HT-29 (cell line): ENCODE measurements at places on chromosomes 5 and 9.

DNA sequence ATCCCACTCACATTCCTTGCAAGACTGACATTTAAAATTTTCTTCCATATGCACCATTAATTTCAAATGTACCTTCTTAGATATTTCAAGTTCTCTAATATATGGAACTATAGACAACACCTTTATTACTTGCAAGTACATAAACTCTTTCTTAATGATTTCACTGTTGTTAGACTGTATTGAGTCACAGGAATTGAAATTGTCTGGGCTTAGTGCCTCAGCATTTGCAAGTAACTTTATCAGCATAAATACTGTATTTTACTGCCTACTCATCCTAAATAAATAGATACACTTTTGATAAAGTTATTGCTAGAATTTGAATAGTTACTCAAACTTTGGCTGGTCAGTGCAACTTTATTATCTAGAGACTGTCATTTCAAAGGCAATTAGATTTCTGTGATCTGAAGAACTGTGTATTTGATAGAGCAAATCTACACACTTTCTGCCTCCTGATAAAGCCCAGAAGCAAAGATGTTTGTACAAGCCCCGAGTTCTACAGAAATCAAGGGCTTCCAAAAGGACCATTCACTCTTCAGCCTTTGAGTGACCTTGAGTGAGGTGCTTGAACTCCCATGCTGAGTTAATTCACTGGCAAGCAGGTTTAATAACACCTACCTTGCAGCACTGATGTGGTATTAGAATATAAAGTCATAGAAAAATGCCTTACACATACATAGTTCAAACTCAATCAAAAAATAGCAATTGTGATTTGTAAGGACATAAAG is 91.6 kb downstream of the COX7C start:
- no peak for DNase-seq

- no peak for DNase-seq
Measured at GRCh38 chr5:139669662-139670368, 21.7 kb downstream of the CXXC5 start.

GRCh38 chr9:131523451-131524435 is 7.3 kb downstream of the UCK1 start:
- DNase-seq: no peak

GRCh38 chr5:168064933-168065622 is 226.4 kb upstream of the WWC1 start:
- no peak for DNase-seq

GRCh38 chr9:116336133-116336862 is 182.7 kb downstream of the PAPPA start:
- no peak for DNase-seq

GRCh38 chr5:61313960-61314681 is 17.9 kb upstream of the ZSWIM6 start:
- no peak for DNase-seq

DNA sequence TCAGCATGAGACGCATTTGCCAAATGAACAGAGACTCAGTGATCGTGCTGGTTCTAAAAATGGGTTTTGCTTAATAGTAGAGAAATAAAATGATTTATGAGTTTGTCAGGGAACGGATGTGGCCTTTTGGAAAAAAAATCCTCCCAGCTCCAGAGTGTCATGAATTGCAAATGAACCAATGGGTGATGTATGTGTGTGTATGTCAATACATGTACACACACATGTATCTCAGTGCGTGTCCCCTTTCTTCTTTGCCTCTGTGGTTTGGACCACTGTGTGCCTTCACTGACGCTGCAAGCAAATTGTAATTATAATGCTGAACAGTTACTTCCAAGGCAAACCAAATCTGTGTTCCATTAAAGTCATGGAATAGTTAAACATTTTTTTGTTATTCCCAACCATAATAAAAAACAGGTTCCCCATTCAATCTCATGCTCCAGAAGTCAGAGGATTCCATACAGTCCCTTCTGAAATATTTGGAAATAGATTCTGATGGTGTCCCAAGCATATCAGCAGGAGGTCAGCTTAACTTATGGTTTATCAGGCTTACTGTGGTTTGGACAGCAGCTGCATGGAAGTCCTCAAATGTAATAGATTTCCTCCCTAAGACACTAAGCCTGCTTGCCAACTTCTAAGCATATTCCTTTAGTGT is 630.5 kb downstream of the ACTL7B start:
- DNase-seq: no peak

GRCh38 chr5:59274106-59274636 is 619.4 kb downstream of the PDE4D start:
- DNase-seq: peak; percentile 46

GRCh38 chr9:93452710-93453046 is 703 bp downstream of the FAM120AOS start:
- no peak for DNase-seq

DNA sequence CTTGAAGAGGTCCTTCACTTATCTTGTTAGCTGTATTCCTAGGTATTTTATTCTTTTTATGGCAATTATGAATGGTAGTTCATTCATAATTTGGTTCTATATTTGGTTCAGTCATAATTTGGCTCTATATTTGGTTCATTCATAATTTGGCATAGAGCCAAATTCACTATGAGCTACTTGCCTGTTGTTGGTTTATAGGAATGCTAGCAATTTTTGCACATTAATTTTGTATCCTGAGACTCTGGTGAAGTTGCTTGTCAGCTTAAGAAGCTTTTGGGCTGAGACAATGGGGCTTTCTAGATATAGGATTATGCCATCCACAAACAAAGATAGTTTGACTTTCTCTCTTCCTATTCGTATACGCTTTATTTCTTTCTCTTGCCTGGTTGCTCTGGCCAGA is 142.2 kb downstream of the PLCXD3 start:
- DNase-seq: no peak

GRCh38 chr9:95645992-95646391 is 129.2 kb upstream of the PTCH1 start:
- DNase-seq: no peak

- no peak for DNase-seq
Measured at GRCh38 chr5:41404757-41405156, 105.6 kb downstream of the PLCXD3 start.

DNA sequence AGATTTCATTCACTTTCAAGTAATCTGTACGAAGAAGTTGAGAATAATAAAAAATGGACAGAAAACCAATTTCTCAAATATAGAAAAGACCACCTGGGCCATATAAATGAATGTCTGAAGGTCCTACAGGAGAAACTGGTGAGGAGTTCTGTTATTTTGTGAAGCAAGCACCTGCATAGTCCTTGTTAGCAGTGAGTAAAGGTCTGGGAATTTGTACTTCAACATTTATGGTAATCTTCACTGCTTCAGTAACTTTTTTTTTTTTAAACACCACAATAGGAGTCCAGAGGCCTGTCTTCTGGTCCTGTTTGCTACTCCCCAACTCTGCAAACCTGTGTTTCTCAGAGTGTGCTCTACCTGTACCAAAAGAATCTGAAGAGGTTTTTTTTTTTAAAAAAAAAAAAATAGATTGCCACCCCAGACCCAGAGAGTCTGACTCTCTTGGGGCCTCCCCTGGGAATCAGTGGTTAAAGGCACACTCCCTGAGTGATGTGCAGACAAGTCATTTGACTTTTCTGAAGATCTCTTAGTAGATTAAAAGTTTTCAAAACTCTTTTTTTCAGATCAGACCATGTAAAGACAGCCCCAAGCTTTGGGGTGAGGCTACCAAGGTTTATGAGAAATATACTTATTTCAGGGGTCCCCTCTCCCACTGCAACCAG is 55.5 kb downstream of the FAM81B start:
- DNase-seq: no peak

GRCh38 chr5:59863777-59864176 is 29.7 kb downstream of the PDE4D start:
- no peak for DNase-seq

- no peak for DNase-seq
Measured at GRCh38 chr9:90002397-90003271, 397.8 kb downstream of the GADD45G start.
